ENCODE measurements at places on chromosomes 16 and 17. TPM values are rescaled to one million over a fixed set of nuclear protein-coding genes. Genes with fewer than 3 reads are reported as not detected.

DNA sequence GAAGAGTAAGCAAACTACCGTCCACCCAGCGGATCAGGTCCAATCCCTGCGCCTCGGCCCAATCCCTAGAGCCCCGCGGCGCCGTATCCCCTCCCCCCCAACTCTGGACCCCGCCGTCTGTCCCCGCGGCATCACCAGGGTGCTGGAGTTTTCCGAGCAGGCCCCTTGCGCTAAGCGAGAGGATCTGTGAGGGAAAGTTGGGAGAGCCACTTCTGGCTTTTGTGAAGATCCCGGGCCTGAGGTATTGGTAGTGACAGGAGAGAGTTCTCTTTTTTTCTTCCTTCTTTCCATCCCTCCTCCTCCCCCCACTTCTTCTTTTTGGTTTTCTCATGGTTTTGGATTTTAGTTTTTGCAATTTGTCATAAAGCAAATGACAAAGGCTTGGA lies 3.5 kb upstream of the DLX4 start:
- no peak for DNase-seq

The ERN2 gene
- 1.1 TPM for polyA plus RNA-seq

DNA sequence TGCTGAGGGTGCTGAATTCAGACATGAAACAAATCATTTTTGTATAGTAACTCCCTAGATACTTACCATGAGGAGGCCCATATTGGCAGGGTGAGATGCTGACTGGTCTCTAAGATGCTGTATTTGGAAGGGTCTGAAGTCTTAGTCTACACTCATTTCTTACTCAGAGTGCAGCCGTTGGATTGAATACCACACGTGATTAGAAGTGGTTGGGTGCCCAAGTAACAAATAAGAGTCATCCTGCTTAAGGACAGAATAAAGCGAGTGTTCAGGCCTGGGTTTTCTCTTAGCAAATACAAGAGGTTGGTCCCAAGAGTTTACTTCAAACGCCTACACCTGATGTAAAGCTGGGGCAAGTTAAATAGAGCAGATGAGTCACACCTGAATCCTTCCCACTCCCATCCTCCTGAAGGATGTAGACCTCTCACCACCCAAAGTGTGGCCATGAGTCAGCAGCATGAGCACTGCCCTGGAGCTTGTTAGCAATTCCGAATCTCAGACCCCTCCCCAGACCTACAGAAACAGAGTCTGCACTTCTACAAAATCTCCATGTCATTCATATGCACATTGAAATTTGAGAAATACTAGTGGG lies 284.6 kb upstream of the CDH5 start:
- no peak for DNase-seq

The TBC1D3H gene
- not detected for polyA plus RNA-seq

DNA sequence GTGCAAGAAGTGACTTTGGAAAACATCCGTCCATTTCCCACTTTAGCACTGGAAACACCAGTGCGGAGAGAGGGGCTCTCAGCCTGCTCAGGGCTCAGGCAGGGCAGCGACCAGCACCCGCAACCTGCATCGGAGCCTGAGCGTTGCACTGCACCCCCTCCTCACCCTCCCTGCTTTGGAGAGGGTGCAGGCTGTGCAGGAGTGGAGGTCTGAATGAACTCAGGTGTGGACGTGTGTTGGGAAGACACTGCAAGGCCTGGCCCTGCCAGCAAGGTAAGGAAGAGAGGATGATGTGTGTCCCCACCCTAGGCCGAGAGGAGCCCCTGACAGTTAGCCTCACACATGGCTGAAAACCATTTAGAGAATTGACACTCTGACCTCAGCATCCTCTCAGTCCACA lies 81.8 kb downstream of the NT5M start:
- no peak for DNase-seq

- peak; percentile 59 for DNase-seq
These were observed at the start of gene CBFA2T3 for GRCh38 chr16:88977018-88977811. Gene CBFA2T3 (minus strand): TSS chr16:88977207. CDS start chr16:88976807, 400 bp downstream.

DNA sequence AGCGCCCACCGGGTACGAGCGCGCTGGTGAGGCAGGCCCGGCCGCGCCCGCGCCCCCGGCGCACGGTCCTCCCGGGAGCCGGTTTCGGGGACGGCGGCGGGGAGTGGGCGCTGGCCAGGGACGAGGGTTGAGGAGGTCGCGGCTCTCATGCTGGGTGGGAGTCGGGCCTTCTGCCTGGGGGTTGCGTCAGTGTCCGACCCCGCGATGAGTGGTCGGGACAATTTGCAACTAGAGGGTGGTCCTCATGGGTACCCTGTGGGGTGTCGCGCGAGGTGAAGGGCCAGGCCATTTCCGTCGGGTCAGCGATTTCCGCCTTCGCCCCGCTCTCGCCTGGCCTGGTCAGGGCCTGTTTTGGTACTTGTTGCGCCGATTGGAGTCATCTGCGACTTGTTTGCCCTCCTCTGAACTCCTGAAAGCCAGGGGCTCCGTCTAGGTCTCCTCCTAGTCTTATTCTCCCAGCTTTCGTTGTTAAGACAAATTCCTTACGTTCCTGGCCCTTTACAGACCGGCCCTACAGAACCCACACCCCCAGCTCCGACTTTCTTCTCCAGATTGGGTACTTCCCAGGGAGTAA lies 14.9 kb downstream of the NAA60 start:
- DNase-seq: no peak

DNA sequence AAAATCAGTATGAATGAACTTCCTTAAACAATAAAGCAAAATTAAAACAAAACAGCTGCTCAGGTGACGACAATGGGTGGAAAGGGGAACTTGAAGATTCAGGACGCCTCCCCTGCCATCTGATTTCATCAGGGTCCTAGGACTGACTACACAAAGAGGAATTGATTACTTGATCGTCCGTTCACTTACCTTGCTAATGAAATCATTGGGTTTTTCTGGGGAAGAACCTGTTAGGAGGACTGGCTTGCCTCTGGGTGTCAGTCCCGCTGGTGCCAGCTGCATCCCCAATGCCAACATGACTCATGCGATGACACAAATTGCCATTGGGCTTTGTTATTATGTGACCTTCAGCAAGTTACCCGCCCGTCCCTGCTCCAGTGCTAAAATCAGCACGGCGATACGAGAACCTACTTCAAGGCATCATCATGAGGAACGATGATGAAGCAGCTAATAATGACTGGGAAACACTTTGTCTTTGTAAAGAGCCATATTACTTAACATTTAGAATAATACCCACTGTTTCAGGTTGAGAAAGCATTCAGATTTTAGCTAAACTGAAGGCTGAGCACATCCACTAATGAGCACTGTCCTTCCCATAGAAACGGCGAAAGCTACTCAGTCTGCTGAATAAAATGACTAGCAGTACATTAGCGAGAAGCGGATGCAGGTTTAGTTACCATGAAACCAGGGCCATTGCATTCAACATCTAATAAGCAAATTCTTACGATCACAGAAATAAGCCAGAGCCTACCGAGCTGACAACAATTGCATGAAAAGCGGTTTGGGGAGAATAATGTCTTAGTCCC lies 139.4 kb downstream of the ZFHX3 start:
- no peak for DNase-seq

The PRRT2 gene
- 12.5 TPM for polyA plus RNA-seq

DNA sequence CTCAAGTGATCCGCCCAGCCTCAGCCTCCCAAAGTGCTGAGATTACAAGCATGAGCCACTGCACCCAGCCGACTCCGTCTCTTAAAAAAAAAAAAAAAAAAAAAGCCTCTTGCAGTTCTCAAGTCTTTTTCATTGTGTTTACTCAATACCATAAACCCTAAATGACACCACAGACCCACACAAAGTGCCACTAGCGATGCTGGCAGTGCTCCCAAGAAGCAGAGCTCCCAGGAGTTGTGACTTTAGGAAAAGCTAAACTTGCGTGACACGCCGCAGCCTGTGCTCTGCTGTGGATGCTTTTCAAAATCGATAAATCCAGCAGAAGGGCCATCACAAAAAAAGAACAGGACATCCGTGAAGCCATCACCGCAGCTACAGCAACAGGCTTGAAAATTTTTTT lies 114.7 kb downstream of the ANKRD11 start:
- no peak for DNase-seq

DNA sequence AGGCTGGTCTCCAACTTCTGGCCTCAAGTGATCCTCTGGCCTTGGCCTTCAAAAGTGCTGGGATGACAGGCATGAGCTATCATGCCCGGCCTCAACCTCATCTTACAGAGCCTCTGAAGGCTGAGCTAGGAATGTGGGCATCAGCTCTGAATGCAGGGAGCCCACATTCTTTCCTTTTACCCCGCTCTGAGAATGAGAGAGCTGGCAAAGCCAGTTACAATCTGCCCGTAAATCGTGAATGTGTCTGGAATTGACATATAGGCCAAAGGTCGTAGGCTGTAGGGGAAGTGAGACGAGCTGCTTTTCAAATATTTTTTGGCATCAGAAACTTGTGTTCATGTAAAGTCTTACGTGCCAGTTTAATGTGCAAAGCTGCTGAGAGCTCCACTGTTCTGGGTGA lies 4.5 kb downstream of the TMEM238L start:
- DNase-seq: no peak

- DNase-seq: no peak
These were observed 48.1 kb upstream of the ALOX12 start for GRCh38 chr17:6947745-6948144.

The ZPBP2 gene
- polyA plus RNA-seq: not detected

All from left renal pelvis (tissue), 4 donors.